ENCODE measurements at places on chromosomes 16 and 17. TPM values are rescaled to one million over a fixed set of nuclear protein-coding genes. Genes with fewer than 3 reads are reported as not detected.

DNAH3 gene
- 0.09 TPM for total RNA-seq

TBC1D3 gene
- total RNA-seq: not detected

GNGT2 gene
- 6.9 TPM for total RNA-seq

SHISA9 gene
- total RNA-seq: 0.05 TPM

Measured in thymus (tissue), 14 donors.